ENCODE measurements at places on chromosomes 6 and 20.

GRCh38 chr6:22470454-22471131 is 98.8 kb upstream of the HDGFL1 start:
- DNase-seq: no peak

- no peak for DNase-seq
Observed at GRCh38 chr20:45409521-45410272, 1.6 kb downstream of the DBNDD2 start.

DNA sequence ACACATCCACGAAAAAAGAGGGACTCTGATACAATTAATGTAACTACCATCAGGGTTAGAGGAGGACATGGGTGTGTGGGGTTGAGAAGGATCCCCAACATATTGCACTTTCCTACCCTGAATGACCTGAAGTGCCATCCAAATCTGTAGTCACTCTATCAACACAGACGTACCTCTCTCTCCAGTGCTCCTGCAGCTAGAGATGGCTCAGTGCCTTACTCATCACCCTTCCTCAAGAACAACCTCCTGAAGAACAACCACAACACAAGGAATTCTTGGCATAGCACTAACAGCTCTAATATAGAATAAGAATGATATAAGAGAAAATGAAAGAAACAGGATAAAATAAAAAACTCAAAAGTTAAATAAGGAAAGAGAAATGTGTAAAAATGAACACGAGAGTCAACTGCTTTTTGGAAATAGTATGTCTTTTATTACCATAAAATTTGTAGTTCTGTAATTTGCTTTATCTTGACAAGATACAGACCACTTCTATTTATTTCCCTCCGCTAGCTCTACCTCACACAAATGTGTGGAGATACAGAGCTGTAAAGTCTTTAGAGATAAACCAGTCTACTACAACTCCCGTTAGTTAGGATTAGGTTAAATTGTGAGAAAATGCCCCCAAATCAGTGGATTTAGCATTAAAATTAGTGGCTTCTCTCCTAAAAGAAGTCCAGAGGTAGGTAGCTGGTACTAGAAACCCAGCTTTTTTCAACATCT is 63.9 kb downstream of the REV3L start:
- DNase-seq: no peak

GRCh38 chr20:13220904-13221297 is at the start of gene ISM1:
ISM1 (plus strand) TSS chr20:13221274; CDS start chr20:13221777, 503 bp downstream.
- DNase-seq: peak; percentile 38

- DNase-seq: no peak
Observed at GRCh38 chr20:50634191-50634590, 57.2 kb downstream of the RIPOR3 start.

- peak; percentile 74 for DNase-seq
Observed at GRCh38 chr20:11891776-11892545, 25.7 kb upstream of the BTBD3 start.

DNA sequence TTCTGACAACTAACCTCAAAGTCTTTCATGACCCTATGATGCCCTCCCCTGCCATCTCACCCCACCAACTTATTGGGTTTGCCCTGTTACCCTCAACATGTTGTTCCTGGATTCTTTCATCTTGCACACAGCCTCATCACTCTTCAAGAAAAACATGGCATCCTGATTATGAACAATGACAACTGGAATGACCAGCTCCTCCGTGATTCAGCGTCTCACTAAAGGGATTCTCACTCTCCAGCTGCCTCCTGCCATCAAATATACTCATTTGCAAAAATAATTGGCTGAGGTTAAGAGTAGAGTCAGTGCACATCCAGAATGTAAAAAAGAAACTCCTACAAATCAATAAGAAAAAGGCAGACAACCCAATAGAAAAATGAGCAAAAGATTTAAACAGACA is 59.7 kb upstream of the MDGA1 start:
- no peak for DNase-seq

DNA sequence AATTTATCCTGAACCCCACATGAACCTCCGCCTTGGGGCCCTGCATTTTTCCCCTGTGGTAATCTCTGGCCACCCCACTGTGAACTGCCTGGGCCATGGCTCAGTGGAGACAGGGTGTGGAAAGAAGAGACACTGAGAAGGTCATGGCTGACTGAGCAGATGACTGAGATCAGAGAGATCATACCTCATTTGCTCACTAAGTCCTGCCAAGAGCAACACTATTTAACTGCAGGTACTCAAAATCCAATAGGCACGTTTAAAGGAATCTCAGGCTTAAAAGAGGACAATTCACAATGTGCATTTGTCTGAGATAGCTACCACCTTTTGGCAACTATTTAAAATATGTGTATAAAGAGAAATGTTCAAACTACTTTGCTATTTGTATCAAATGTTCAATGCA is 305.0 kb downstream of the GMDS start:
- peak; percentile 8 for DNase-seq

GRCh38 chr6:95723638-95724037 is 146.3 kb downstream of the MANEA start:
- no peak for DNase-seq

GRCh38 chr6:89888871-89889270 is 5.4 kb upstream of the GJA10 start:
- no peak for DNase-seq

GRCh38 chr6:40894962-40895799 is 143.8 kb downstream of the UNC5CL start:
- peak; percentile 84 for DNase-seq

DNA sequence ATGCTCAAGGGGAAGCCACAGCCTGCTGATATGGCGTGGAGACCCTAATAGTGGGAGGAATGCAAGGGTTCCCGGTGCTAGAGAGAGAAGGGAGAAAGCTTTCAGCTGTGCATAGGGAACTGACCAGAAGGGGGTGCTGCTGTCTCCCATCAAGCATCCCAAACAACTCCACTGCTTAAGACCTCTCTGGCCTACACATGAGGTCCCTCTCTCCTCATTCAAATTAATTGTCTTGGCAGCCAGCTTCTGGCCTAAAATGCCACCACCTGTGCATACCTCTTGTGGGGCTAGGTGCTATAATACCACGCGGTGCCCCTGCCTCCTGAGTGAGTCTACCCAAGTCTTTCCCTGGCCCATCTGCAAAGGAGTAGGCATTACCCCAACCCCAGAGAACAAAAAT is 14.5 kb downstream of the ADISSP start:
- peak; percentile 84 for DNase-seq

DNA sequence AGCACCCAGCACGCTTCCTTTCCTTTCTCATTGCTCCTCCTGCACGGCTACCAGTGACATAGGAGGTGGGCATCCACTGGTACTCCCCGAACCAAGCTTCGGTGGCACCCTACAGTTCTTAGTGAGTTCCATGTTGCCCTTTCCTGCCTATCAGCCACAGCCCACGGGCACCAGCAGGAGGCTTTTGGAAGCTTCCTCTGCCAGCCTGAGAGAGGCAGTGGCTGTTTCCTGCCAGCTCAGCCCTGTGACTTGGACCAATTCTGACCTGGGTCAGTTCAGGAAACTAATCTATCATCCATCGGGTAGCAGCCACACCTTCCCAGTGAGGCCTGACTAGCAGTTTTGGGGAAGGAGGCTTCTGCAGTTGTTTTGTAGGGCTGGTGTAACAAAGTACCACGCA is 176.4 kb upstream of the UST start:
- DNase-seq: no peak

DNA sequence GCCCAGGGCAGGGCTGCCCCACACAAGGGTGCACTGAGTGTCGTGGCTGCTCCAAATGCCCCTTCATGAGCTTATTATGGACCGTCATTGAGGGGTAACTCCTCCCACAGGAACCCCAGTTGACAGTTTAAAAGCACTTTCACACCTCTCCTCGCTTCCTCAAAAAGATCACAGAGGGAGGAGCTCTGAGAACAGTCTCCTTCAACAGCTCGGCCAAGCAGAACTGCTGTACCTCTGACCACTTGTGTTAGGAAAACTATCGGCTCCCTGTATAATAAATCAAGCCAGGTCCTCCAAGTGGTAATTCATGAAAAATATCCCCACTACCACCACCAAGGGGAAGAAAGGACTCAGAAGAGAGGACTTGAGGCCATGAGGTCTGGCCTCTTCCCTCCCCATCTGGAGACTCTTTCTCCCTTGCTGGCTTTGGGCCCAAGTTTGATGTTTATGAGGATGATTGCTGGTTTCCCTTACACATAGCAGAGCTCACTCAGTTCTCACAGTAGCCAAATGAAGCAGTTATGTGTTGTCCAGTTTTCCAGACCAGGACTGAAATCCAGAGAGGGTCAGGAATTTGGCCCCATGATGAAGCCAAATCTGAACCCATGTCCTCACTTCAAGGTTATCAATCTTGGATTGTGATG is 8.7 kb downstream of the SNX21 start:
- DNase-seq: no peak

GRCh38 chr6:85464722-85465150 is 14.9 kb downstream of the NT5E start:
- no peak for DNase-seq

DNA sequence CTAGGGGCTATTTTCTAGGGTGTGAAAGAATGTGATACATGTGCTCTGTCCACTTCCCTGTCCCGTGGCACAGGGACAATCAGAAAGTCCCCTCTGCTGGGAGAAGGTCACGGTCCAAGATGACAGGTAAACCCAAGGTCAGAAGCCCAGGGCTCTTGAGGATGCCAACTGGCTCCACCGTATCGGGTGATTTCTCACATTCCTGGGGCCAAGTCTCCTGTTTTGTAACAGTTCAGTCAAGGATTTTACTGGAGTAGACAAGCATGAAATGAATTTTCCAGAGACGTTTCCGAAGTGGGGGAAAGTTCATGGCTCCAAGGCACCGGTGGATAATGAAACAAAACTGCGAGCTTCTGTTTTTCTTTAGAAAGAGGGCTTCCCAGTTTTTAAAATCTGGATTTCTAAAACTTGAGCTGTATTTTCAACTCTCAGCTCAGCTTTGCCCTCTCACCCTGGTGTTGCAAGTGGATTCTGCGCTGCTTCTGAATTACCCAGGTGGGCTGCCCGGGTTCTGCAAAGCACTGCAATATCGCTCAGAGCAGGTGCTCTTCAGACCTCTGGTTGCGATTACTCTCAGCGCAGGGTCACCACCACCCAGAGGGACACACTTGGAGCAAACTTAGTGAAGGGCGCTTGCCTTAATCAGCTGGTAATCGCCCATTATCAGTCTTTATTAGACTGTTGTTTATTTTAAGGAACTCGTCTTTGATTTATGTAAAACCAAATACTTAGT is 64.4 kb upstream of the TMEM170B start:
- no peak for DNase-seq

- DNase-seq: no peak
Observed at GRCh38 chr6:148893481-148893880, 146.7 kb downstream of the UST start.

DNA sequence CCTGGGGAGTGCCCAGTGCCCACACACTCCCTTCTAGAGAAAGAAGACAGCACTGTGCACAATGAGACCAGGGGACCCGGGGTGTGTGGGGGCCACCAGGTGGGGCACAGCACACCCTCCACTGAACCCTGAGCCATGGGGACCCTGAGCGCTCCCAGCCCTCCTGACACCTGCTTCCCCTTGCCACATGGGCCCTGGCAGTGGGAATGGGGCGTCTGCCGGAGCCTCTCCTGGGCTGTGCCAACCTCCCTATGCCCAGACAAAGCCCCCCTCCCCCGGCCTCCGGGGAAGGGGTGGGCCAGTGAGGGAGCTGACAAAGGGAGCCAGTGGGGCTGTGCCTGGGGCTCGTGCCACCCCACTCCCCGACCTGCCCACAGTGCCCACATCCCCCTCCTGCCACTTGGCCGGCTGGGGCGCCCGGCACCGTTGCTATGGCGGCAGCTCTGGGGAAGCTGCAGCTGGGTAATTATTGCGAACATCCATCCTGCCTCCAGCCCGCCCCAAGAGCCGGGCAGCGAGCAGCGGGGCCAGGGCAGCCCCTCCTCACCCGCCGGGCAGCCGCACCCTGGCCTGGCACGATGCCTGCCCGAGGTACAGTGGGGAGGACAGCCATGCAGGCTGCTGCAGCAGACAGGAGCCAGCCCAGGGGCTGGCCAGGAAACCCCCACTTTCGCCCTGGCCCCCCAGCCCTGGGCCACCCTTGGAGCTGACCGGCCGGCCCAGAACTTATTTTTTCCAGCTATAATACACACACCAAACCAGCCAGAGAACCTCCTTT is 41.9 kb upstream of the NOL4L start:
- no peak for DNase-seq

DNA sequence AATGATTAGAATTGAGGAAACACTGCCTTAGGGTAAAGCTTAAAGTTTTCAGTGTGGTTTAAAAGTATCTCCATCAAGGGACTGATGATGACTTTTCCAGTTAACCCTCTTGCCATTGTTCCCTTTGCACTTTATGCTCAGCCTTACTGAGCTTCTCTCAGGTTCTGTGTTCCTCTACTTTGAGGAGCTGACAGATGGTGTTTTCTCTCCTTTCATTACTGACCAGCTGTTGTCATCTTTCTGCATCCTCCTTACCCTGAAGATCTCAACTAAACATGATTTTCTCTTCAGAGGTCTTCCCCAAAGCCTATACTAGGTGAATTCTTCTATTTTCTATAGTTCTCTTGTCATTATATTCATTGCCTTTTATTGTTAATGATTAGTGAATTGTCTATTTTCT is 475.6 kb upstream of the SYNCRIP start:
- DNase-seq: no peak

GRCh38 chr20:38108438-38108985 is 56.6 kb downstream of the TGM2 start:
- no peak for DNase-seq

DNA sequence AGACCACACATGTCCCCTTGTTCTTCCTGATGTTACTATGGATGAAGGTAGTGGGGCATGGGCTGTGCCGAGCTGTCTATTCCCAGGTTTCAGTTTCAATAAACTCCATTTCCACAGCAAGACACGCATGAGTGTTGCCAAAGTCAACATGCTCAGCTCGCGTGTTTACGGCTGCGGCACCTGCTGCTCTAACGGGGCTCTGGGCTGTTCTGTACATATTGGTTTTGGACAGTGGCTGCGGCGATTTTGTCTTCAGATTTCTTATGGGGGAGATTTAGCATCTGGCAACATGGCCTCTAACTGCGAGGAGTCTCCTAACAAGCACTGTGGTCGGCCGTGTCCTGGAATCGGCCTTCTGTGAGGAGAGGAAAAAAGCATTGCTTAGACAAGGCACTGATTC is 58.6 kb downstream of the TMEM242 start:
- no peak for DNase-seq

GRCh38 chr6:166939345-166939744 is 17.0 kb downstream of the RNASET2 start:
- no peak for DNase-seq

DNA sequence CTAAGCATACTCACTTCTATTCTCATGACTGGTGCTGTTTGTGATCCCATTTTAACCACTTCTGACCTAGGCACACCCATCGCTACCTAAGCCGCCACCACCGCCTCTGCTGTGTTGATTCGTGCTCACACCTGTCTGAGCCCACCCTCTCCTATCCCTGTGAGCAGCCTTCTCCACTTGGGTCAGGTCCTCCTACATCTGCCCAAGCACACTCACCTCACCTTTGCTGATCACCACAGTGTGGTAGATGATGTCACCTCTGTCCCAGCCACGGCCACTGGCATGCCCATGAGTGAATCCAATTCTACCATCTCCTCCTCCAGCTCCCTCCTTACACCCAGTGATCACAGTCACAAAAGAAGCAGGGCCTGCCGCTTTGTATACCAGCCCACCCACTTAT is 20.8 kb downstream of the MUC22 start:
- no peak for DNase-seq
